H1 (cell line): ENCODE measurements at places on chromosomes 3 and 15. TPM values are rescaled to one million over a fixed set of nuclear protein-coding genes. Genes with fewer than 3 reads are reported as not detected.
A peak's percentile ranks its signal among the peaks of the same experiment; 100 is the strongest.

GRCh38 chr3:21484057-21484827 is 266.8 kb downstream of the ZNF385D start:
- no peaks in the 10 kb centered on the region for H3K27me3 ChIP-seq
- DNase-seq, result peak; percentile 77
- H3K27ac ChIP-seq, result no peak overlapping the region
- H3K36me3 ChIP-seq, result no peaks in the 10 kb centered on the region
- no peak overlapping the region for H3K4me3 ChIP-seq

DNA sequence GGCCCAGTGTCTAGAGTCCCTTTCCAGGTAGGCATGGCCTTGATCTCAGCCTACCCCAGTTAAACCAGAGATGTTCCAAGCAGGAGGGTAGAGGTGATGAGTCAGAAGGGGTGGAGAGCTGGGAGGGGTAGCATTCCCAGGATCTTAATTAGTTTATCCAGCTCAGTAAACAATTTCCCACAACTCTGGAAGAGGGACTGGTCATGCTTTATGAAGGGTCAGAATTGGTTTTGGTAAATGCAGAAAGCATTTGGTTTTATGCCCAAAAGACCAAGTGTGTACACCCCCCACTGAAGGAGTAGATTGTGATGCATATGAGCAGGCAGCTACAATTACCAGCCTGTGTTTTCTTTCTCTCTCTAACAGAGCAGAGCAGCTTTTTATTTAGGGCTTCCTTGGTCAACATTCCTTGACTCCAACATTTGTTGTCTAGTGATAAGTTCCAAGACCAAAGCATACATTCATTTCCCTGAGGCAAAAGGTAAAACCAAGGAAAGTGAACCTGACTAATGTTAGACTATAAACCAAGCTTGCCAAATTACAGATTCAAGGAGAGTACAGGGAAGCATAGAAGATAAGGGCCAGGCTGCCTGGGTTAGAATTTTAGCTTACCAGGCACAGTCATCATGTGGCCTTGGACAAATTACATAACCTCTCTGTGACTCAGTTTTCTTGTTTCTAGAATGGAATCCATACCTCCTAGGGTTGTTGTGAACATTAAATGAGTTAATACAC is 17.6 kb downstream of the EXOSC7 start:
- peaks cover 16% of the 10 kb centered on the region for H3K36me3 ChIP-seq
- 0 out of 2 replicates have a peak overlapping the region, but pooled peaks have one; percentile 5 for H3K27ac ChIP-seq
- no peaks in the 10 kb centered on the region for H3K27me3 ChIP-seq
- peaks cover 11% of the 10 kb centered on the region for H3K4me1 ChIP-seq
- DNase-seq, result no peak
- H3K4me3 ChIP-seq, result no peak overlapping the region

GRCh38 chr15:78097667-78098066 is 5.3 kb downstream of the SH2D7 start:
- H3K4me1 ChIP-seq, result no peaks in the 10 kb centered on the region
- no peaks in the 10 kb centered on the region for H3K36me3 ChIP-seq
- H3K27ac ChIP-seq, result no peak overlapping the region
- no peak for DNase-seq

DNA sequence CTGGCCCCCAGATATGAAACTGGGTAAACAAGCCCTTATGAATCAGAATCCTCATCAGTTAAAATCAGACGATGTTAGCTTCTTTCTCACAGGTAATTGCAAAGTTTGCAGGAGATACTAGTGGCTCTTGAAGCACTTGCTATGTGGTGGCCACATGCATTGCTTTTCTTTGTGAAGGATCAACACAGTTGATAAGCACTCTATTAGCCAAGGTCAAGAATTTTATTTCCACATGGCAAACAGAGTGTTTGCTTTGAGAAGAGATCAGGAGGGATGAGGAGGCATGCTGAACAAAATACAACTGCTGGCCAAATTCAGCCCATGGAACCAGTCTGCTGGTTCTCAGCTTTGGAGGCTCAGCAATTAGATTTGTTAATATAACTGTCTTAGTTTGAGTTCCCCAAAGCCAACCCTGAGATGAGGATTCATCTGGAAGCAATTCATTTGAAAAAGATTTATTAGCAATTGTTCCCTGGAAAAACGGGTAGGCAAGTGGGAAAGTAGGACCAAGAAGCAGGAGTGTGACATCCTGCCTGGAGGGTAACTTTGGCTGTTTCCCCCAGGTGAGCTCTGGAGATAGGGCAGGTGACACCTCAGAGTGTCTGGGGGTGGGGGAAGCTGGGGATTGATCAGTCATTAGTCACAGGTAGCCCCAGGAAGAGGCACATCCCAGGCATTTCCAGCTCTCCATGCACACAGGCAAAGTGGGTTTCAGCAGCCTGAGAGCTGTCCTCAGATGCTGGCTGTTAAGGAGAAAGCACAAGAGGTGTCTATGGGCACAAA is 180.3 kb downstream of the ABHD5 start:
- H3K27me3 ChIP-seq, result no peaks in the 10 kb centered on the region
- H3K27ac ChIP-seq, result no peak overlapping the region
- peak; percentile 17 for DNase-seq

DNA sequence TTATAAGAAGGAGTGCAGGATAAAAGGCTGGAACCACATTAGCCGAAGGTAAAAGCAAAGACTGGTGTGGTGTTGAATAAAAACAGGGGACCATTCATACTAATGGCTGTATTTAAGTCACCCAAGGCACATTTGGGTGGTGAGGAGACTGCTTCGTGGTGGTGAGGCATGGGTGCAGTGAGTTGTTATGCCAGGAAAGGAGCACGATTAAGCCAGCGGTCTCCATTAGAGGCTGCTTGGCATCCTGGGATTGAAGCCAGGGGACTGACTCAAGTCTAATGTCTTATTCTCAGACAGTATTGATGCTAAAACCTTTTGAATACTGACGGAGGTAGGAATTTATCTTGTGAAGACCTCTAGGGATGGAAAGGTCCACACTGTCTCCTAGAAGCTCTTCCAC is 21.9 kb downstream of the FEM1B start:
- no peak overlapping the region for H3K27ac ChIP-seq
- no peaks in the 10 kb centered on the region for H3K27me3 ChIP-seq
- DNase-seq, result no peak
- H3K4me3 ChIP-seq, result no peak overlapping the region
- H3K4me1 ChIP-seq, result peaks cover 8% of the 10 kb centered on the region

GRCh38 chr3:62378311-62378789 is 5.0 kb upstream of the FEZF2 start:
- peaks cover 89% of the 10 kb centered on the region for H3K27me3 ChIP-seq
- H3K4me3 ChIP-seq, result peak overlapping the region; percentile 51
- no peak overlapping the region for H3K27ac ChIP-seq
- peaks cover 27% of the 10 kb centered on the region for H3K4me1 ChIP-seq
- H3K36me3 ChIP-seq, result no peaks in the 10 kb centered on the region

- H3K36me3 ChIP-seq, result no peaks in the 10 kb centered on the region
- no peak overlapping the region for H3K27ac ChIP-seq
- no peaks in the 10 kb centered on the region for H3K27me3 ChIP-seq
- DNase-seq, result no peak
- no peaks in the 10 kb centered on the region for H3K4me1 ChIP-seq
- H3K4me3 ChIP-seq, result no peak overlapping the region
Measured at GRCh38 chr3:182909318-182910040, 70.9 kb downstream of the DCUN1D1 start.

- no peaks in the 10 kb centered on the region for H3K4me1 ChIP-seq
- no peak for DNase-seq
- H3K4me3 ChIP-seq, result no peak overlapping the region
- H3K36me3 ChIP-seq, result no peaks in the 10 kb centered on the region
- H3K27ac ChIP-seq, result no peak overlapping the region
- H3K27me3 ChIP-seq, result no peaks in the 10 kb centered on the region
Measured at GRCh38 chr3:24460974-24461373, 33.7 kb downstream of the THRB start.

DNA sequence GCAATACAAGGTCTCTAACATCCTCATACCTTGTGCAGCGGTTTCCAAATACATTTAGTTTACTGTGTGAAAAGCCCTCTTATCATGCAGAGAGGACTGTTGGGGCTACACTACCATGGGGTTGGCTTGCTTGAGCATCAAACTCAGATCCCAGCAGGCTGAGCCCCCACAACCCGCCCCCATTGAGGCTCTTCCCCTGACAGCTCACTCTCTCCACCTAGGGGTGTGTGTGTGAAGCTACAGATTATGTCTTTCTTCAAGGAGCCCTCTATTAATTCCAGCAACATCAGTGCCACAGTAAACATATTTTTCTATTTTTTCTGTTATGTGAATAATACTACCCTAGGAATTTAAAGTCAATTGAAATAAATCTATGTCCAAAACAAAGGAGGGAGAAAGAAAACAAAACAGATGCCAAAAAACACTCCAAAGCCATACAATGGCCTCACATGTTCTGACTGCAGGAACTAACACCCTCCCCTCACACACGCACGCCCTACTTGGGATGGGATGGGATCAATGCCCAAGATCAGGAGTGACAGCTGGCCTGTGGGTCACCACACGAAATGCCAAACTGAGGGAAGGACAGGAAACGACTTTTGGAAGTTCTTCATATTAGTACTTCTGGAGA is 14.7 kb downstream of the TM4SF4 start:
- H3K27ac ChIP-seq, result no peak overlapping the region
- H3K4me3 ChIP-seq, result no peak overlapping the region
- no peaks in the 10 kb centered on the region for H3K27me3 ChIP-seq
- H3K36me3 ChIP-seq, result no peaks in the 10 kb centered on the region

DNA sequence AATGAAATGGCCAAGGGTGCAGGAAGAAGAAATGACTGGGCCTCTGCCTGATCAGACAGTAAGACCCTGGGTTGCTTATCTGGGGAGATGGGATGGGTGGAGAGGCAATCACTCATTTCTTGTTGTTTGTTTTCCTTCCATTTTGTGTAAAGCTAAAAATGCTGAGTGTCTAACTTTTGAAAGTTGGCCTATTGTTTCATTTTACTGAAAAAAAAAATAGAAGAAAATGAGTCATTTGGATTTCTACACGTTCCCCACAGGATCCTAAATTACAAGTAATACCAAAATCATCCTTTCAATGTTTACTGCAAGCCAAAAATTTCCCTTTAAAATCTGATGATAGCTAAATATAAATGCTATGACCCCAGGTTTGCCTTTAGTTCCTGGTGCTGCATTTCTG is 30.6 kb downstream of the PTX3 start:
- no peaks in the 10 kb centered on the region for H3K36me3 ChIP-seq
- no peaks in the 10 kb centered on the region for H3K4me1 ChIP-seq
- no peak for DNase-seq
- no peaks in the 10 kb centered on the region for H3K27me3 ChIP-seq
- no peak overlapping the region for H3K4me3 ChIP-seq
- no peak overlapping the region for H3K27ac ChIP-seq

- peaks cover 4% of the 10 kb centered on the region for H3K4me1 ChIP-seq
- H3K27me3 ChIP-seq, result peaks cover 7% of the 10 kb centered on the region
- no peak for DNase-seq
- no peaks in the 10 kb centered on the region for H3K36me3 ChIP-seq
- H3K4me3 ChIP-seq, result 0 out of 2 replicates have a peak overlapping the region, but pooled peaks have one; percentile 79
Measured at GRCh38 chr3:190320594-190321362, 1.5 kb downstream of the CLDN1 start.

DNA sequence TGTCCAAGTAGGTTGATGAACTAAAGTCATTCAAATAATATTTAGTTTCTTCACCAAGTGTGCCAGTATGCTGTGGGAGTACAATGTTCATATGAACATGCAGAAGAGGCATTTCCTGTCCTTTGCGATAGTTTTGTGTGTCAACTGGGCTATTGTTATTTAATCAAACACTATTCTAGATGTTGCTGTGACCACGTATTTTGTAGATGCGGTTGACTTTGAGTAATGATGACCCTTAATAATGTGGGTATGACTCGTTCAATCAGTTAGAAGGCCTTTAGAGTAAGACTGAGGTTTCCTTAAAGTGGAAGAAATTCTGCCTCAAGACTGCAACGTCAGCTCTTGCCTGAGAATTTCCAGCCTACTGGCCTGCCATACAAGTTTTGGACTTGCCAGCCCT is 470.7 kb upstream of the CBLB start:
- H3K36me3 ChIP-seq, result no peaks in the 10 kb centered on the region
- no peak for DNase-seq
- no peaks in the 10 kb centered on the region for H3K4me1 ChIP-seq
- no peaks in the 10 kb centered on the region for H3K27me3 ChIP-seq
- no peak overlapping the region for H3K27ac ChIP-seq

Gene CNTN4
- total RNA-seq, result 2.2 and 3.3 TPM in 2 replicates

Gene C3orf49
- total RNA-seq, result not detected in 2 replicates

Gene KNG1
- total RNA-seq, result 0.31 TPM in 1 of 2 replicates, not detected in the other
